T-helper 9 cell (primary cell): ENCODE measurements at places on chromosomes 6 and 20.

GRCh38 chr6:320351-321157, 28.3 kb downstream of the DUSP22 start:
- no peak for DNase-seq

GRCh38 chr6:138772596-138773176, 883 bp upstream of the CCDC28A start:
- DNase-seq: no peak

DNA sequence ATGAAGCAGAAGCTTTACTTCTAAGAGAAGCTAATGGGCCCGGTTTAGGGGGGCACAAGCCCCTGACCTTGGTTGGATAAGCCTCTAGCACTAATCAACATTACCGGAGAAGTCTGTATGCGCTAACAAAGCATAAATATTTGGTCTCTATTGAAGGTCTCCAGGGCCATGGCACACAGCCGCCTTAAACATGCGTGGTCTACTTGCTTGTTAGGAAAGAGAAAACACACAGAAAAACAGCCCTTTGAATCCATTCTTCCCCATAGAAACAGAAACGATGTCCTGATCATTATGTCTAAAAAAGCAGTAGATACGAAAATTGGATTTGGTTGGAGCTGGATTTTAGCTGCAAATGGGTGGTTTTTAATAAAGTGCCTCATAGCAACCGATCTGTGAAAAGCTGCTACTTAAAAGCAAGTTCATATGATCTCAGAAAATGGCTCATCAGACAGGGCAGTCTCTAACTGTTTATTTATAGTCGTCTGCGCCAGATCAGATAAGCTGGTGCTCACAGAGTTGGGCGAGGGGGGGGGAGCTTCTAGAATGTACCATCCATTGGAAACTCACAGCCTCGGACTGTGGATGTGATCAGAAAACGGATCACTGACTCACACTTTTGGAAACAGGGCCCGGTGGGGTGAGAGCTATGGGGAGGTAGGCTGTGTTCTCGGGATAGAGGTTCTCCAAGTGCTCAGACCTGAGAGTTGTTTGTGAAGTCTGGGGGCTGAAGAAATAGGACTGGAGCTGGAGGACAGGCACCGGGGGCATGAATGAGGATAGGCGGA, 35.3 kb upstream of the APCDD1L start:
- no peak for DNase-seq

DNA sequence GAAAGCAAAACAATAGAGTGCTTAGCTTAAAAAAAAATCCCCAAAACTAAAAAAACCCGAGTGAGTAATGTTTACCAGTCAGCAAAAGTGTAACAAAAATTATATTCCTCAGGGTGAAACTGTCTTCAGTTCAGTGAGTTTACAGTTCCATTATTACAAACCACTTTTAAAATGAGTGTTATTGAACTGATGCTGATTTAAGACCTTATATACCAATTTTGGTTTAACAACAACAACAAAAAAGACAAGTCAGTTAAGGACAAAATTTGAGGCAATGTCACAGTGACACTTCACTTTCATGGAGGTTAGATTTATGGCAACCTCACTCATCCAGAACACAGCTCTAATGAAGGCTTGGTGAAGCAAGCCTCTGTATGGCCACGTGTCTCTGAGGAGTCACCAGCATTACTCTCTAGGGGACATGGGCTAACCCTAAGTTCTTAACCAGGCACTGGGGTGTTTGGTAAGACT, 630.8 kb downstream of the PHF3 start:
- no peak for DNase-seq

GRCh38 chr6:118350881-118351430, 197.1 kb upstream of the PLN start:
- DNase-seq: no peak
